HuH-7.5 (cell line): ENCODE measurements at places on chromosomes 1 and 21.
A peak's percentile ranks its signal among the peaks of the same experiment; 100 is the strongest.

GRCh38 chr1:116760996-116761665, 6.9 kb downstream of the CD2 start:
- DNase-seq, result no peak

DNA sequence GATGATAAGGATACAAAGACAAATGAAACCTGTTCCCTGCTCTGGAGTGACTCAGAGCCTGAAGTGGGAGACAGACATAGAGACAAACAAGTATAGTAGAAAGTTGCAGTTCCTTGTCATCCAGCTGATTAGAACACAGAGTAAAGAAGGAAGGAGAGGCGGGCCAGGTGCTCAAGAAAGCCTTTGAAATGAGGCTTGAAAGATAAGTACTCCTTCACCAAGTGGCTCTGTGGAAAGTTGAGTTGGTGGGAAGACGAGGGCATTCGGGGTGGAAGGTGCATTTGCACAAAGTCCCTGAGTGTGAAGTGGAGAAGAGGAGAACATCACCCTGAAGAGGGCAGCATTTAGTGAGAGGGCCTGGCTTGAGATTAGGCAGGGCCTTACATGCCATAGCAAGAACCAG, 17.0 kb downstream of the MARK1 start:
- DNase-seq, result no peak

DNA sequence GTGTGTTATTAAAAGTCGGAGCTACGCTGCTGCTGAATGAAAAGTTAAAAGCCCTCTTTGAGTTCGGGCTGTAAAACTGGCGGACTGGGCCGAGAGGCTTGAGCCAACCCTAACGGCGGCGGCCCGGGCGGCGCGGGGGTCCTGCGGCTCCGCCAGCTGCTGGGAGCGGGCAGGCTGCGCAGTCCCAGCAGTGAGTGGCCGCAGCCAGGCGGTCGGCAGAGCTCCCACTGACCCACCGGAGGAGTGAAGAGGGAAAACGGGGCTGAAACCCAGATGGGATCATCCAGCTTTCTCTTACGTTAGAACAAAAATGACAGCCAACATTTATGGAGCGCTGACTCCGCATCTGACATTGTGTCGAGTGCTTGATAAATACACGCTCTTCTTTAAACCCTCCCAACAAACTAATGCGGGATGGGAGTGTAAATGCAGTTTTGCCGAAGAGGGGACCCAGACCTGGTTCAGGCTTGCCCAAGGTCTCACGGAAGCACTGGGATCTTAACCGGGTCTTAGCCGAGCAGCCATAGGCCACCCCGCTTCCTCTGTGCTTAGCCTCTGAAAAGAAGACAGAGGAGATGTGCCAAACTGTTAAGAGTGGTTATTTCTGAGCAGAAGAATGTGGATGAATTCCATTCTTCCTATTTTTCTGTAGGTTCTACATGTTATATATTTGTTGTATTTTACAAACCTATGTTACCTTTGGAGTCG, 3.5 kb downstream of the GRHL3 start:
- DNase-seq, result no peak

- DNase-seq, result no peak
Measured at GRCh38 chr1:107389410-107390396, 248.9 kb downstream of the NTNG1 start.

- no peak for DNase-seq
Measured at GRCh38 chr1:63103682-63104081, 218.7 kb upstream of the FOXD3 start.

GRCh38 chr1:163056831-163057230, 12.3 kb upstream of the RGS4 start:
- DNase-seq, result no peak

DNA sequence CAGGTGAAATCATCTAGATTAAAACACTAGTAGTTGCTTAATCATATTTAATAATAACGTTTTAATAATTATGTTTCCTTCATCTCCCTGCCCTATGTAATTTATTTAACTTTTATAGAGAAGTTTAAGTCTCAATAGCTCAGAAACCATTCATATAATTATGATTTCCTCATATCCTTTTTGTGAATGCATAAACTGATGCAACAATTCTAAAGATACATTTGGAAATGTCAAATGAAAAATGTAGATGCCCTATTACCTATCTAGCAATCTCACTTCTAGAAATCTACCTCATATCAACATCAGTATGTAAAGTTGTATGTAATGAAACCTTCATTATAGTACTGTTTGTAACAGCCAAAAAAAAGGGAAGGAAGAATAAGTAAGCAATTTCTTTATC, 10.5 kb downstream of the DRAM2 start:
- DNase-seq, result no peak

DNA sequence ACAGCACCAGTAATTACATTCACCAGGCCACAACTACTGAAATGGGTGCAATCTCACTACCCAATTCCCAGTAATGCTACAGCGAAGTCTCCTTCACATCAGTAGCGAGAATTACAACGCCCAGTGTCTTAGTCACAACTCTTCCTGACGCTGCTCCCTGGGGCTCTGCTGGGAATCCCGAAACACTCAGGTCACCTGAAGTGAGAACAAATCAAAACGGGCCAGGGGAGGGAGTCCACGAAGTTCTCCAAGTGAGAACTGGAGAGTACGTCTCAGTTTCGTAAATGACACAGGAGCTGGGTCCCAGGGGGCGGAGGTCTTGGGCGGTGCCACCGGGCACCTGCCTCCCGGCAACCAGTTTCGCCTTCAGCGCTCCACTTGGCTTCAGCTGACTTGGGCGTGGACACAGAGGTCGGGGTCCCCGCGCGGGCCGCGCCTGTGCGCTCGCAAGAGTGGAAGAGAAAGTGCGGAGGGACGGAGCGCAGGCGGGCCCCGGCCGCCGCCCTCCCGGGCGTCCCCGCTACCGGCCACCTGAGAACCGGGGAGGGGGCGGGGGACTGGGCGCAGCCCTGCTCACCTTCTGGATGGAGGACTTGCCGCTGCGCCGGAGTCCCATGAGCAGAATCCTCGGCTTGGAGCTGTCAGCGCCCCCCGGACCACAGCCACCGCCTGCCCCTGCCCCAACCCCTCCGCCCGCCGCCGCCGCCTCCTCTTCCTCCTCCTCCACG, 575 bp downstream of the RRAGC start:
- DNase-seq, result peak; percentile 37

DNA sequence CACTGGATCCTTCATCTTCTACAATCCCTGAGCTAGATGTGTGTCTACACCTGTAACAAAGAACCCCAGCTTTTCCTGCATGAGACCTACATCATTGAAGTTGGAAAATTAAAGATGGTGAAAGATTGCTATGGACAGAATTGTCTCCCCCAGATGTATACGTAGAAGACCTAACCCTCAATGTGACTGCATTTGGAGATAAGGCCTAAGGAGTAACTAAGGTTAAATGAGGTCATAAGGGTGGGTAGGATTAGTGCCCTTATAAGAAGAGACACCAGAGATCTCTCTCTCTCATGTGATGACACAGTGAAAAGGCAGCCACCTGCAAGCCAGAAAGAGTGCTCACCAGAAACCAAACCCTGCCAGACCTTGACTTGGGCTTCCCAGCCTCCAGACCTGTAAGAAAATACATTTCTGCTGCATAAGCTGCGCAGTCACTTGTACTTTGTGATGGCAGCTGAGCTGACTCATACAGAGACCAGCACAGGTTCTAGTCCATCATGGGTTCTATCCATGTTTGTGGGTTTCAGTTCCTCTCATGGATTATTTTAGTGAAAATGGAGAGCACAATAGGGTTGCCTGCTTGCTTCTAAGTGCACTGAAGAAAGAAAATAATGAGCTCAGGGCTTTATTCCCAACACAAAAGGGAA, 180.8 kb downstream of the TPR start:
- DNase-seq, result no peak

GRCh38 chr1:64514197-64514765, 44.4 kb downstream of the CACHD1 start:
- no peak for DNase-seq

DNA sequence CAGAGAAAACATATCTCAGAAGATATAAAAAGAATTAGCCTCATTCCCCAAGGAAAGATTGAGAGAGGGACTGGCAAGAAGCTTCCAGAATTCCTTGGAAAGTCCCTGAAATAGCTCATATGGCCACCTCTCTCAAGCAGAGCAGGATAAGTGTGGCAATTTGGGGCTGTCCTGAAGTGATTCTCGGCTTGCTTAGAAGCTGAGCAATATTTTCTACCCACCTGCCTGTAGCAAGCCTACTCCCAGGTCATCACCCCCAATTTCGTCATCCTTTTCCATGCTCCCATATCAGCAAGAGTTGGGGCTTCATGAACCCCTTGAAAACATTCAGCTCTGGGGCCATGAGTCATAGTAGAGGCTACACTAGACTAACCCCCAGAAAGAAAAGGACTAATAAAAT, 131.5 kb downstream of the PLPP3 start:
- DNase-seq, result no peak

GRCh38 chr1:51417496-51418383, 87.4 kb upstream of the TTC39A start:
- no peak for DNase-seq

DNA sequence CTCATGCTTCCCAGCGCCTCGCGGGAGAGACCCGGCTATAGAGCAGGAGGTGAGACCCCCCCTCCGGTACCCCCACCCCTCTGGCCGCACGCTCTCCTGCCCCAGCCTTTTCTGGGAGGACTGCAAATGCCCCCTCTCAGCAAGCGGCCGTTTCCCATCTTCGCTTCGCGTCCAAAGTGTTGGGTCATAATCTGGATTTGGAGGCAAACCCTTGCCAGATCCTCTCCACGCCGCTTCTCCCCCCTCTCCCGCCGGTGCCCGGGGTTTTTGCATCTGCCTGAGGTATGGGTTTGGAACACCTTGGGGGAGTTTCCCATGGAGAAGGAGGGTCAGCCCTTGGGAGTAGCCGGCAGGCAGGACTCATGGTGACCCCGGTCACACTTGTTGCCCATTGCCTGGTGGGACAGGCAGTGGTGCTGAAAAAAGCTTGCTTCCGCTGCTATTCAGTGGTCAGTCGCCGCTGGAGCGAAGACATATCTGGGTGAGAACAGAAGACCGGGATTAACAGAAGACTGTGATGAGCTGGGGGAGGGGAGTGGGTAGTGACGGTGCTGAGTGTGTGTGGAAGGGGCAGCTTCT, 935 bp downstream of the KCNK2 start:
- no peak for DNase-seq

DNA sequence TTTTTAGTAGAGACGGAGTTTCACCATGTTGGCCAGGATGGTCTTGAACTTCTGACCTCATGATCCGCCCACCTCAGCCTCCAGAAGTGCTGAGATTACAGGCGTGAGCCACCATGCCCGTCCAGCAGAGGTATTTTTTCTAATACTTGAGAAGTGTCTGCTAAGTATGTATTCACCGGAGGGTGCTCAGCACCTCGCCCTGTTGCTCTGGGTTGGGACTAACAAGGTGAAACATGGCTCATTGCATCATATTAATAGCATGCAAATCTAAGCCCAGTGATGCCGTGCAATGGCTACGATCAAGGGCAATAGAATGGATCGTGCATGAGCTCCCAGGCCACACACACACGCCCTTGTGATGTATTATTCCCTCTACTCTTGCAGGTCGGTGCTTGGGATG, 68.7 kb downstream of the PDE9A start:
- no peak for DNase-seq

DNA sequence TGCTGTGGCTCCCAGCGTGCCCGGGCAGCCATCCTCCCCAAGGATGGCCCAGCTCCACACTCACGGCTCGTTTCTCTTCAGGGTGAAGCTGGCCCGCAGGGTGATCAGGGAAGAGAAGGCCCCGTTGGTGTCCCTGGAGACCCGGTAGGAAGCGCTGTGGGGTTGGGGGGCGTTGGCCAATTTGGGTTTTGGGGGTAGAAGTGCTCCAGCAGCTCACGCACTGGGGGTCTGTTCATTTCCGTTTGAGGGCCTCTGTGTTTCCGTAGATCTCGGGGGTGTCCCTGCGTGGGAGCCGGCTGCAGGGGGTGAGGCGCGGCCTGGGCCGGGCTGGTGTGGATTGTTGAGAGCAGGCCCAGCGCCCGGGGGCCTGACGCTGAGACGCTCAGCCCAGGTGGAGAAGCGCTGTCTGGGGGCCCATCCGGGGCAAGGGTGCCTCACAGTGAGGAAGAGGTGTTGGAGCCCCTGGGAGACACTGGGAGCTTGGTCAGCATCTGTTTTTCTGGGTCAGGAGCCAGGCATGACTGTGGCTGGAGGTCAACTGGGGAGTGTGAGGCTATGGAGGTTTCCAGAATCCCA, 12.6 kb downstream of the COL6A1 start:
- no peak for DNase-seq

DNA sequence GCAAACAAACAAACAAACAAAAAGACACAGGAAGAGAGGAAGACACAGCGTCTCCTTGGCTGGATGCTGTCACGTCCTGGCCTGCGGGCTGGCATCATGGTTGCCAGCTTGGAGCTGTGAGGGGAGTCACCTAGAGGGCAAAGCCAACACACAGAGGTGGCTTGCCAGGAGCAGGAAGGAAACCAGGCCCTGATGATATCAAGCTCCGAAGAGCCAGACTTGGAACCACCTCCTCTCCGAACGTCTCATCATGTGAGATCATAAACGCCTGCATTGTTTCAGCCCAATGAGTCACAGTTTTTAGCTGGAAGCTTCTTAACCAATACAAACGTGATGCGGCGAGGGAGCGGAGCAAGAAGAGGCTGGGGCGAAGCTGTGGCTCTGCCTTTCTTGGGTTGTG, 8.7 kb downstream of the PLA2G2D start:
- DNase-seq, result no peak

- DNase-seq, result no peak
Measured at GRCh38 chr1:183582021-183582713, 8.1 kb downstream of the NCF2 start.

DNA sequence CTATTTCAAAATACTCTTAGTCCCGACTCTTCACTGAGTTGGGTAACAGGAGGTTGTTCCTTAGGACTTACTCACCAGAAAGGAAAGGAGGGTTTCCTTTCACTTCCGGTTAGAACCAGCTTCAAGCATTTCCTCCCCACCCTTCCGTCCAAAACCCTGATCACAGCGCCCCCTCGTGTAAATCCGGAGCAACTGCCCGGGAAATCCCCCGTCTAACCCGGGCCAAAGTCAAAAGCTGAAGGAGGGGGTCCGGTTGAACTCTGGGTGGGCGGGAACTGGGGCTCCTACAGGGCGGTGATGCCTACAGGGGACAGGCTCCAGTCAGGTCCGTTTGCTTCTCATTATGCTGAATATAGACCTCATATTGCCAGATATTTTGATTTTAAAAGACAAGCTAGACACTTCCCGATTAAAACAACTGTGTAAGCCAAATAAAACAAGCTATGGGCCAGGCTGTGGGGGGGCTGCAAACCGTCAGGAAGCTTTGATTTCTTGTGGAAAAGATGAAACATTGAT, 15.0 kb upstream of the MTARC2 start:
- peak; percentile 66 for DNase-seq

DNA sequence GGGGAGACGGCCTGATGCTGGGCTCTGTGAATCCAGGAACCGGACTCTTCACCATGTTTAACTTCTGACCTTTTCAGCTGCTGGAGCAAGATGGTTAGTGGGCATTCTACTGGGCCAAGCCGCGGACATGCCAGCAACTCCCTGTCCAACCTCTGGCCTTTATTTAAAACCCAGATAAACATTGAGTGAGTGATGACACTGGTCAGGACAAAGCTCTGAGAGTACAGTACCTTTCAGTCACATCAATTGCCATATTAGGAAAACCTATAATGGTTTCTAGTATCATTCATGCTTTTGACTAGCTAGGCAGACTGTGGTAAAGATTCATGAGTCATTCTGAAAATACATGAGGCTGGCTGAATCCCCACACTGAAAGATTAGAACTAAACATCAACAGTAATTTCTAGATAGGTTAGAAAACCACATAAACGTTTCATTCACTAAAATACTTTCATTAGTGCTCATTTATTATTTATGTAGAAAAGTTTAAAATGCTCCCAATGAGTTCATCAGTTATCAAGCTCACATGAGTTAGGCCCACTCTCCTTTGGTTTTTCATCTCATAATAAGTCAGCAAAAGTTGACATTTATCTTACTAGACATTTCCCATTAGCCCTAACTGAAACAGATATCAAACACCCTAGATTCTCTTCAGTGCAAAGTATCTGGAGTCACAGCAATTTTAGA, 7.1 kb upstream of the ACTA1 start:
- DNase-seq, result no peak
